T-helper 22 cell (primary cell): ENCODE measurements at places on chromosomes 6 and 20.

DNA sequence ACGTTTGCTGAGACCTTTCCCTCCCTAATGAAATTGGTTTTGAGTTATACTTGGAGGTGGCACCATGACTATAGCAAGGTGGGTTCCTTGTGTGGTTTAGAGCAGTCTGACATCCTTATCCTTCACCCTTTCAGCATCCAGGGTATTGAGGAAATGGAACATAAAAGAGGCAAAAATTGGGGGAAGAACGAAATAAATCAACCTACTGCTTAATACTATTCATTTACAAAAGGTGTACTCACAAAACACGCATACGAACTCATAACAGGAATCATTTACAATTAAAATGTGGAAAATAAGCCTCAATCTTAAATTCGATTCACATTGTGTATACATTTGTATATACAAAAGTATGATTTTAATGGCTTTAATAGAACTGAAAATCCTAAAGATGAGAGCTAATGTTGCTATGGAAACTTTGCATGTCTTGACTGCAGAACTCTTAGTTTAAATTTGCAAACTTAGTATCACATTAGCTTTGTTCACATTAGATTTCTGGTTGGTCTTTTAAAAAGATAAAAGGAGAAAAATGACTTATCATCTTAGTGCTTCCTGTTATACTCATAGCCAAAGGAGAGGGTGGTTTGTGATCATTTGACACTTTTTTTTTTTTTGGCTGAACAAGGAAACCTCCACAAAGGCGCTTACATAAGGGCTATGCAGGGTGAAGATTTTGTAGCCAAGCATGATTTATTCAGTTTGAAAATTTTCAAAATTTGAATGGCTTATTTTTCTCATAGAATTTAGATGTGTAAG is 76.1 kb upstream of the ATXN1 start:
- DNase-seq, result no peak

DNA sequence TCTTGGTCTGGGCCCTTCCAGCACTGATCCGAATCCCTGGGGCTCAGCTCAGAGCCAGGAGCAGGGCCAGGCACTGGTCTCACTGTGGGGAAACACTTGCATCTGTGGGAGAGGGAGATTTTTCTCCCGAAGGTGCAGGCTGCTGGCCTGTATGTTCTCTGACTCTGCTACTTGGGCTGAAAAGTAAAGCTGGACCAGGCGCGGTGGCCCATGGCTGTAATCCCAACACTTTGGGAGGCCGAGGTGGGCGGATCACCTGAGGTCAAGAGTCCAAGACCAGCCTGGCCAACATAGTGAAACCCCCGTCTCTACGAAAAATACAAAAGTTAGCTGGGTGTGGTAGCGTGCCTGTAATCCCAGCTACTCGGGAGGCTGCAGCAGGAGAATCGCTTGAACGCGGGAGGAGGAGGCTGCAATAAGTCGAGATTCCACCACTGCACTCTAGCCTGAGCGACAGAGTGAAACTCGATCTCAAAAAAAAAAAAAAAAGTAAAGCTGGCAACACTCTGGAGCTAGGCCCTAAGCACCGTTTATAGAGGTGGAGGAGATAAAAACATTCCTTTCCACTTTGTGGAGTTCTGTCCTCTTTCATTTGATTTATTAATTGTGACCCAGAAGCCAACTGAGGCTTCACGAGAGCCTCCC is 41.7 kb downstream of the JPH2 start:
- no peak for DNase-seq

DNA sequence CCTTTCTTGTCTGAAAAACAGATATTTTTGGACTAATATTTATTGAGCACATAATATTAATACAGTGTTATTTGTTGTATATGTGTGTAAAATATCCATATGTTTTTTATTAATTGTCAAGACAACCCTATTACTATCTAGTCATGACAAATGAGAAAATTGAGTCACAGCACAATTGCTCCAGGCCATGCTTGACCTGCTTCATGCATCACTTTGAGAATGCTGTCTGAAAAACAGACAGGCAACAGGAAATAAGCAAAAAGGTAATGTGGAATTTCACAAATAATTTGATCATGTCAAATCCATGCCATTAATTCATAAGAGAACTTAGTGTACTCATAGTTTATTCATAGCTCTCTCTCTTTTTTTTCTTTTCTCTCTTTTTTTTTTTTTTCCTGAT is 246.5 kb downstream of the RIMS1 start:
- no peak for DNase-seq

DNA sequence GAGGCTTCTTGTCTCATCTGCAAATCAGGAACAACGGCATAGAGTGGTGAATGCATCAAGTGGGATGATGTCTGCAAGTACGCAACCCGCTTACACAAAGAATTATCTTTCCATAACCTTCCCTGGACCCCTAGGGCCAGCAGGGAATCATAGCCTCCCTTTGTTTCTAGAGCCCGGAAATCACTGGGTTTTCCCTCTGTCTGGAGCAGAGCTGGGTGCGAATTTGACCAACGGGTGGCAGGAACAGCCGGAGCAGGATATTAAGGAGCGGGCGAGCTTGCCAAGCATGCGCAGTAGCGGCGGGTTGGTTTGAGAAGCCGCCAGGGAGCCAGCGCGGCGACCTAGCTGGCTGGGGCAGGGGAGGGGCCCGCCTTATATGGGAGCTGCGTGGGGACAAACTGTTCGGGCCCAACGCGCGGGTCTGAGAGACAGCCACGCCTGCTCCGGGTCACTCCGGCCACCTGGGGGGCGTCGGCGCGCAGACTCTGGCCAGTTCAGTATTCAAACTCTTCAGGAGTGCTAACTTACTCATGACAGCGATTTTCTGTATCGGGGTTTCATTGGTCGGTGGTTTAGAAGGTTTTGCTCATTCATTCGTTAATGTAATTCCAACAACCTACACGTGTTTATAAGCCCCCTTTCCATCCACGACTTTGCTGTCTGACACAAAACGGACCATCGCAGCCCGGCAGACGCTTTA is 1.6 kb upstream of the KIF16B start:
- DNase-seq, result peak; percentile 66

DNA sequence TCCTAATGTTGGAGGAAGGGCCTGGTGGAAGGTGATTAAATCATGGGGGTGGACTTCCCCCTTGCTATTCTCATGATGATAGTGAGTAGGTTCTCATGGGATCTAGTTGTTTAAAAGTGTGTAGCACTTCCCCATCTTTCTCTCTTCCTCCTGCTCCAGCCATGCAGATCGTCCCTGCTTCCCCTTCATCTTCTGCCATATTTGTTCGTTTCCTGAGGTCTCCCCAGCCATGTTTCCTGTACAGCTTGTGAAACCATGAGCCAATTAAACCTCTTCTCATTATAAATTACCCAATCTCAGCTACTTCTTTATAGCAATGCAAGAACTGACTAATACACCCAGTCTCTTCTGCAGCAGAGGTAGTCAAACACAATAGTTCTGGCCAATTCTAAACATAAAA is 5.4 kb downstream of the EPM2A start:
- DNase-seq, result no peak

GRCh38 chr20:54091120-54091480 is 20.7 kb upstream of the BCAS1 start:
- no peak for DNase-seq

DNA sequence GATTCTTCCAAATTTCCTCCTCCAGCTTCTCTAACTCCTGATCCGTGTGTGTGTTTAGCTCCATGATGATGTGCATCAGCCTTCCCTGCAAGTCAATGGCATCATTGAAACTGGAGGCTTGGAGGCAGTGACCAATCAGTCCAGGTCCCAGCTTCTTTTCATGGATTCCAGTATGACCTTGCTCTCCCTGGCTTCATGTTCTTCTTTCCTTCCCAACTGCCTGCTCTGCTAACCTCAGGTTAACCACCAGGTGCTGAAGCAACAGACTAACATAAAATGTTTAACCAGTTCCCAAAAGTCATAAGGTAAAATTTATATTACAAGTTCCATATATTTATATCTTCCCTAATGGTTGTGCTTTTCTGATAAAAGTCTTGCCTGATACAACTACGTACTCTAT is 512.8 kb upstream of the EPHA7 start:
- no peak for DNase-seq

- DNase-seq, result no peak
These were observed 940 bp upstream of the HS3ST5 start for GRCh38 chr6:114343782-114344144.

GRCh38 chr6:15877231-15877630 is 214.4 kb upstream of the DTNBP1 start:
- no peak for DNase-seq

DNA sequence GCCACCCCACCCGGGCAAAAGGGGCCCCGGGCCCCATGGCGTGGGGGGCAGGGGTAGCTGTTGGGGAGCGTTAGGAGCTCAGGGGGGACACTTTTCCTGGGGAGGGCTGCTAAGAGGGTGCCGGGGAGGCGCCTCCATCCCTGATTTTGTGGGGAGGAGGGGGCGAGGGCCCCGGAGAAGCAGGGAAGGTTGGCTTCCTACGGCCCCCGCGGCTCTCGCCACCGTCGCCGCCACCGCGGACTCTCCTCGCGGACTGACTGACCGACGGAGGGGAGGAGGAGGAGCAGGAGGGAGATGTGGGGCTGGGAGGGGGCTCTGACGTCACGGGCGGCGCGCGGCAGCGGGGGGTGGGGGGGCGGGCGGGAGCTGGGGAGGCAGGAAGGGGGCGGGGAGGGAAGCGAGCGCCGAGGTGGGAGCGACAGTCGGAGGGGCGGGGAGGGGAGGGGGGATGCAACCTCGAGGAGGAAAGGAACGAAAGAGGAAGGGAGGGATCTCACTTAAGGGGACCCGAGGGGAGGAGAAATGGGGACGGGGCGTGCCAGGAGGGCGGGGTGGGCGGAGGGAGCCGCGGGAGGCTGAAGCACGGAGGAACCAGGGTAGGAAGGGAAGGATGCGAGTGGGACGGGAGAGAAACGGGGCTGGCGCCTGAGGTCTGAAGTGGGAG is 5.1 kb downstream of the GABBR1 start:
- DNase-seq, result peak; percentile 72
